NCI-H748 treated with DMSO at 0.1 percent for 48 hours (cell line): ENCODE measurements at places on chromosomes 11 and 22.

- DNase-seq = peak; percentile 15
These were observed 3.6 kb downstream of the FAT3 start for GRCh38 chr11:92227959-92228935.

DNA sequence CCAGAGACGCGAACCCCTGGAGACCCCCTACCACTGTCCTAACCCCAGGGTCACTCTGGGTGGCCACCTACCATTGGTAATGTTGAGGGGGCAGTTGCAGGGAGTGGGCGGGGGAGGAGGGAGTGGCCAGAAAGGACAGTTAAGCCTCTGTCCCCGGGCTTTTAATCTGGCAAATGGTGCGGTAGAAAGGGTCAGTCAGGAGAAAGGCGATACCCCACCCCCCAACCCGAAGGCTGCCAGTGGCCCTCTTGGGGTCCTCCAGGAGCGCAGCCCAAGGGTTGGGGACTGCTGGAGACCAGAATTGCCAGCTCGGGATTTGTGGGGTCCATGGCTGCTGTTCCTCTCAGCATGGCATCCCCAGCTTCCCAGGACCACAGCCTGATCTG is 742 bp downstream of the P2RY2 start:
- no peak for DNase-seq

- no peak for DNase-seq
These were observed at the start of gene PTPRCAP for GRCh38 chr11:67437082-67437808. PTPRCAP (minus strand) TSS chr11:67437682; CDS start chr11:67437619, 63 bp downstream.

GRCh38 chr11:16114431-16114830 is 241.9 kb downstream of the SOX6 start:
- DNase-seq = no peak

DNA sequence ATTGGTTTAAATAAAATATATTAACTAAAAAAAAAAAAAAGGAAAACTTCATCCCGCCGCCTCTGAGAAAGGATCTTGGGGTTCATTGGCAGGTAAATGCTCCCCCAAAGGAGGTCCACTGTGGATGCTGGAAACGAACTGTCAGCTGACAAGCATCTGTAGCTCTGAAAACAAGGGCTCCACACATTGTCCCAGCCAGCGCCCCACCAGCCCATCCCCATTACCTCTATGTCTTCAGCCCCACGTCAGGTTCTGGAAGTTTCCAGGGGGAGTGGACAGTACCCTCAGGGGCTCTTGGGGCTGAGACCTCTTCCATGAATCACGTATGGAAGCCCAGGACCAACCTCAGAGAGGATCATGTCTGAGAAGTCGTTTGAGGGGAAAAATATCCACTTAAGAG is 66.4 kb upstream of the WNT7B start:
- DNase-seq = no peak

- DNase-seq = no peak
These were observed 389.0 kb downstream of the TBC1D22A start for GRCh38 chr22:47151490-47151889.

DNA sequence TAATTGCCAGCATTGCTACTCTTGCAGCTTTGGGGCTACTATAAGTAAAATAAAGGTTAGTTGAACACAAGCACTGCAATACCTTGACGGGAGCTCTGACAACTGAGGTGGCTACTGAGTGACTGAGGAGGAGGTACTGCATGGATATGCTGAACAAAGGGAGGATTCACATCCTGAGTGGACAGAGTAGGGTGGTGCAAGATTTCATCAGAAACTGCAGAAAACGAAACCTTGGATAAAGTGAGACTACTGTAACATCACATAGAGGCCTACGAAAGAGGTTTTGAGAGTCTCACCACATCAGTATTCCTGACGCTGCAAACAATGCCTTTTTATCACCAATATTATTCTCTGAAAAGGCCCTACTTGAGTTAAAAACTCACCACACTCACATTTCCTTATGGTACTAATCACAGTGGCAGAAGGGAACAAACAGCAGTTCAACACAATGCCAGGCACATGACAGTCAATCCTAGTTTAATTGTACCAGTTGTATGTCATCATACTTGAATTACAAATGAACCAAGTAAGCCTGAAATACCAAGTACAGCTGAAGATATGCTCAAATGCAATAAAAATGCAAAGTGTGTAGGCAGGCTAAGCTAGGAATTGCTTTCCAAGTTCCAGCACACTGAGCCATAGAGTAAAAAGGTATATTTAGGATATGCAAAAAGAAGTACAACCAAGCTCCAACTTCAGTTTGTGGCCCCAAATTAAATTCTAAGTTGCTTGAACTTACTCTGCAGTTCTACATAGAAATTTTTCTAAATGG is 4.0 kb upstream of the GPR83 start:
- no peak for DNase-seq

DNA sequence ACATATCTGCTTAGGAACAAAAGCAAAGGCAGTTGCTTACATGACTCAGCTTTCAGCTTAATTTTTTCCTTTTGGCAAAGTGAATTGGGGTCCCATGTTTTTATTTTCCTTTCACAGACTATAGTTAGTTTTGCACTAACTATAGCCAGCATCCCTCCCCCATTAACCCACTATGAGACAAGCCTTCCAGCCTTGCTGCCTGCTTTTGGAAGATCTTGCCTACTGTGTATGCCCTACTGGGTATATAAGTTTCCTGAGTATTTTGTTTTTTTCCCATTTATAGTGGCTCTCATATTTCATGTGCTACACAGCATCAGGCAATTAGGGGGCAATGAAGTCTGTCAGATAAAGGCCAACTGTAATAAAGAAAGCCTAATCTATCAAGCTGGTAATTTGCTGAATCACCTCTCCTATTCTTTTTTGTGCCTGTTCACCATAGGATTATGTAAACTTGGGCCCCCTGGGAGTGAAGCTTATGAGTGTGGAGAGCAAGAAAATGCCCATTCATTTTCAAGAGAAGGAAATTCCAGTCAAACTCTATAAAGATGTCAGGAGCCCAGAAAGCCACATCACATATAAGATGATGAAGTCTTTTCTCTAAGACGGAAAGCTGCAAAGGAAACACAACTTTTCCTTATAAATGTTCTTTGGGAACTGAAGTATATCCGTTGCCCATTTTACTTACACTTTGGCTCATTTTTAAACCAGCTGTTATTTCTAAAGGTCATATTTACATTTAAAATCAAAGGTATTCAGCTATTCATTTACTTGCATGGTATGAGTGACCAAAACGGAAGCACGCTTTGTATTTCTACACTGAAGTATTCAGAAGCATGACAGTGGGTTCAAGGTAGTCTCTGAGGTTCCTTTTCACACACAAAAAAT is 64.0 kb downstream of the CCDC83 start:
- DNase-seq = peak; percentile 9

DNA sequence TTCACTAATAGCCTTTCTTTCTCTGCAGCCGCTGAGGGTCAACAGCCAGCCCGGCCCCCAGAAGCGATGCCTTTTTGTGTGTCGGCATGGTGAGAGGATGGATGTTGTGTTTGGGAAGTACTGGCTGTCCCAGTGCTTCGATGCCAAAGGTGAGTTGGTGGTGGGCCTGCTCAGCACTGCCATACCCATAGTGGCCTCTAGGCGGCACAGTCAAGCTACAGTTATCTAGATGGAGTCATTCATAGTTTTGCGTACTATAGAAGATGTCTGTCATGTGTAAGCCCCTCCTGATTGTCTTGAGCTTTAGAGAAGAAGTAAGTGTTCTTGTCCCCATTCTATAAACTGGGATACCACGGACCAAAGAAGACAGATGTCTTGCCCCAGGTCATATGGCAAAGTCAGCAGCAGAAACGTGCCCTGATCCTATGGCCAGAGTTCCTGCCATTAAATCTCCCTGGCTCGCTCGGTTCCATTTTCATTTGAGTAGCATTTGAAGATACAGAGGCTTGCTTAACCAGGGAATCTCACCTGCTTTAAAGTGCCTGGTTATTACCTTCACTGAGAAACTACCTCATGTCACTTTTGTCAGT is 42.1 kb upstream of the CRTAM start:
- peak; percentile 0 for DNase-seq

DNA sequence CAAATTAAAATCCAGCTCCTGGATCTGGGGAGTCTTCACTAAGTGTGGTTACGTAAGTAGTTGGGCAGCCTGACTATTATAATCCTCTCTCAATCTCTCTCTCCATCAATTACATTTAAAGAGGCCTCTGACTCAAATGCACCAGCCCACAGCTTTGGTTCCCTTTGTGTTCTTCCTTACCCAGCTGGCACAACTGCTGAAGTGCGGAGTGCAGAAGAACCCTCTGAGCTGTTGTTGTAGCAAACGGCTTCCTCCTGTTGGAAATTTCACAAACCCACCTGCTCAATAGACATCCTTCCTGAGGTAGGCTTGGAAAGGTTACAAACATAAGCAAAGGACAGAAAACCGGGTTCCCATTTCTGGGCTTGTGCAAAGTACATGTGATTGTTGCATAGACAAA is 17.0 kb upstream of the SORL1 start:
- no peak for DNase-seq

GRCh38 chr22:24436553-24436952 is 9.2 kb downstream of the ADORA2A start:
- DNase-seq = no peak

DNA sequence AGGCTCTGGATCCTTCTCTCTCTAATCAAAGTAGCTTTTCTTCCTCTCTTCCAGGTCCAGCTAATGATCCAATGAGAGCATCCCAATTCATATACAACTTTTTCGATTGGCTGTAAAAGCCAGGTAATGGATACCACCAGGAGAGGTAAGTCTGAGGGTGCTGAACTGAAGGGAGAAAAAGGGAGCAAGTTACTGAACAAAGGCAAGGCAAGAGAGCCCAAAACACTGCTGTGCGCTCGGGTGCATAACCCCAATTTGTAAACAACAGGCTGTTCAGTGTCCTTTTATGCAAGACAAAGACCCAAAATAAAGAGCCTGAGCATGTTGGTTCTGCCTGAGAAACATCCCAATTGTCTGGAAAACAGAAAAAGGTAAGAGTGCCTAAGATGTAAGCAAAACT is 260.1 kb downstream of the DCDC1 start:
- no peak for DNase-seq

GRCh38 chr22:44632541-44633396 is 69.2 kb upstream of the PRR5 start:
- DNase-seq = no peak
